ENCODE measurements at places on chromosomes 4 and X. TPM values are rescaled to one million over a fixed set of nuclear protein-coding genes. Genes with fewer than 3 reads are reported as not detected.
A peak's percentile ranks its signal among the peaks of the same experiment; 100 is the strongest.

DNA sequence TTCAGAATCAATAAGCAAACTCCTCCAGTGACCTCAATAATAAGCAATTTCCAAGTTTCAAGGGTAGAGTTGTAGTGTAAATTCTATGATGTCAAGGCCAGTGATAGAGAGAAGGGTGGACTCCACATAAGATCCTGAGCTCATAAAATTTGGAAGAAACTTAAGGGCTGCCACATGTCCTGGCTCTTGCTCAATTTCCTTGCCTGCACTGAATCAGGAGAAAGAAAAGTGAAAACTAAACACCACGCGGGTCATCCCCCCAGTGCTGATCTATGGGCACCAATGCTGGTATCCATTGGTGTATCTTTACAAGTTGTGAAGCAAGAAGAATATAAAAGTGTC, 392.0 kb upstream of the INTU start:
- H3K4me3 ChIP-seq: no peak overlapping the region
- H3K27ac ChIP-seq: no peak overlapping the region
- no peaks in the 10 kb centered on the region for H3K4me1 ChIP-seq

DNA sequence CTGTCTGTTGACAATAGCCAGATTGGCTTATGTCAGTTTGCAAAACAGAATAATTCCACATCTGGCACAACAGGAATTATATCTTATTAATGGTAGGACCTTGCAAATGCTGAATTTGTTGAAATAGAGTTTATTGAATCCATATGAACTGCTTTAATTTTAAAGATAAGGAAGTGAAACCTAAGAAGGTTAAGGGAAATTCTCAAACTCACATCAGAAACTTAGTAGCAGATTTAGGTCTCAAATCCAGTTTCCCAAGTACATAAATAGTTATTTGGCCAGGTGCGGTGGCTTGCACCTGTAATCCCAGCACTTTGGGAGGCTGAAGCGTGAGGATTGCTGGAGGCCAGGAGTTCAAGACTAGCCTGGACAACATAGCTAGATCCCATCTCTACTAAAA, 117.1 kb downstream of the HNRNPD start:
- H3K4me3 ChIP-seq: no peak overlapping the region
- no peaks in the 10 kb centered on the region for H3K36me3 ChIP-seq
- H3K27me3 ChIP-seq: no peaks in the 10 kb centered on the region

DNA sequence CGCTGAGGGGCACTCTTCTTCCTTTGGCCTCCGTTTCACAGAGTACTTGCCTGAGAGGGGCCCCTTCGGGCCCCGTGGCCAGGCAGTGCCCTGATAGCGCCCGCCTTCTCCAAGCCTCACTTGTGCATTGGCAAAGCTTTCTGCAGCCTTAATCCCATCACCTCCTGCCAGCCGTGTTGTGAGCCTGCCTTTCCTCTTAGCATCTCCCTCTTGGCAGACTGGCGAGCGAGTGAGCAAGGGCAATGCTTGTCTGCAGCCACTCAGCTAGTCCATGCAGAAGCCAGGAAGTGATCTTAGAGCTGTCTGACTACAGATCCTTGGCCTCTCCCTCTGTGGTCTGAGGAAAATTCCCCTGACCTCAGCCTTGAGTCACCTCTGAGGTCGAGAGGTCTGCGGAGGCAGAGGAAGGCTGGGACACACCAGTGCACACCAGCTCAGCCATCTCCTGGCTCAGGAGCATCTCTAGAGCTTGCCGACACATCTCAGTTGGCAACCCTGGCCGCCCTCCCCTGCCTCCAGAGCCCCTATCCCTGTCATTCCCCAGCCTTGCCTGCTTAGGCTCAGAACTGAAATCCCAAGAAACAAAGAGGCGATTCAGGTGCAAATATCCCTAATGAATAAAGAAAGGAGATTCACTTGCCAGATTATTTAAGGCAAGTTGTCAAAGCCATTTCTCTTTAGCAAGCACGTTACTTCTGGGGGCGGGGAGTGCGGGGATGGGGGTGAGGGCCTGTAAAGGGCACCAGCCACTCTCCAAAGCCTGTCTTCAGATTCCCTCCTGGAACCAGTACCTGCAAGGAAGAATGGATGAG, 143.5 kb upstream of the MAMLD1 start:
- no peaks in the 10 kb centered on the region for H3K36me3 ChIP-seq
- H3K27me3 ChIP-seq: peaks cover 17% of the 10 kb centered on the region
- H3K4me3 ChIP-seq: no peak overlapping the region
- H3K27ac ChIP-seq: no peak overlapping the region
- H3K4me1 ChIP-seq: no peaks in the 10 kb centered on the region

- no peak overlapping the region for H3K4me3 ChIP-seq
- H3K4me1 ChIP-seq: peaks cover 7% of the 10 kb centered on the region
- DNase-seq: no peak
- H3K27me3 ChIP-seq: no peaks in the 10 kb centered on the region
- no peaks in the 10 kb centered on the region for H3K36me3 ChIP-seq
Observed at GRCh38 chr4:86855572-86855971, 6.4 kb upstream of the SLC10A6 start.

- no peaks in the 10 kb centered on the region for H3K27me3 ChIP-seq
- peak; percentile 30 for DNase-seq
- H3K4me1 ChIP-seq: peaks cover 52% of the 10 kb centered on the region
- H3K27ac ChIP-seq: peak overlapping the region; percentile 86
- peak overlapping the region; percentile 92 for H3K4me3 ChIP-seq
Observed at GRCh38 chr4:88008122-88008742, 797 bp downstream of the PKD2 start.

DNA sequence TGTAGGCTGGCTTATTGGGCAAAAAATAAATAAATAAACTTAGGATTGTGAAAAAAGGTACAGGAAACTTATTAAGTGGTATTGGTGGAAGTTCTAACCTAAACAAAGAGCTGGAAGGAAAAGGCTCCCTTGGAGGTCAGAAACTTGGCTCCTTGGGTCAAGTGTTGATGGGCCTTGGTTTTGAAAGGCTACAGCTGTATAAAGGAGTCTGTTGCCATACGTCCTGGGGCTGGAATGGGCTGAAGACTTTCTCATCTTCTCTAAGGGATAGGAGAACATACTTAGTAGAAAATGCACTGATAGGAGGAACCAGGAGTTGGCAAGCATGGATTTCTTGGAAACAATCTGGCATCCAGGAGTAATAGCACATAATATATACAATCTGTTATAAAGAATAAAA, 56.6 kb downstream of the PDLIM5 start:
- H3K27me3 ChIP-seq: no peaks in the 10 kb centered on the region
- H3K27ac ChIP-seq: peak overlapping the region; percentile 40
- H3K4me3 ChIP-seq: no peak overlapping the region
- no peak for DNase-seq
- H3K36me3 ChIP-seq: no peaks in the 10 kb centered on the region

- peak overlapping the region; percentile 70 for H3K4me3 ChIP-seq
- no peaks in the 10 kb centered on the region for H3K27me3 ChIP-seq
- H3K27ac ChIP-seq: peak overlapping the region; percentile 87
- no peak for DNase-seq
- no peaks in the 10 kb centered on the region for H3K36me3 ChIP-seq
- peaks cover 7% of the 10 kb centered on the region for H3K4me1 ChIP-seq
Observed at GRCh38 chrX:101391831-101392230, 1.0 kb downstream of the RPL36A start.

Gene RASSF6
- total RNA-seq: not detected

Gene GPR34
- total RNA-seq: 9.8 TPM

Gene GAGE13
- total RNA-seq: not detected

Gene RS1
- not detected for total RNA-seq

Gene CPE
- total RNA-seq: 19.1 TPM

Gene MID2
- 5.2 TPM for total RNA-seq

All from heart right ventricle (tissue), 16 donors.